ENCODE measurements at places on chromosomes 2 and 18.

DNA sequence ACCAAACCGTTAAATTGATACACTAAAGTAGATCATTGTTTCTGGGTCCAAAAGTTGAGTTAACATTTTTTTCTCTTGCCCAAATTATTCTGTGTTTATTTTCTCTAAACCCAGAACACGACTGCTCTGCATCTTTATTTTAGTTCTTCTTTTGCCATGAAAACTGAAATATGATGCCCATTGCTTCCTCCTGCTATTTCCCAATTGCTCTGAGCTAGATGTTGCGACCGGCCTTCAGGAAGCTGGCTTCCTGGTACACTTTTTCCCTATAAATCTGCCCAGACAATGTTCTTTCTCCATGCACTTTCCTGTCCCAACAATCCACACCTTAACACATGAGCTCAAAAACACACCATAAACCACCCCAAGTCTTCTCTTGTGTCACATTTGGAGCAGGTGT lies 501.4 kb downstream of the FBXO15 start:
- no peak for DNase-seq

GRCh38 chr2:8876628-8877027 lies 39.2 kb upstream of the KIDINS220 start:
- DNase-seq: no peak

- DNase-seq: no peak
Measured at GRCh38 chr2:39772812-39773152, 6.3 kb downstream of the THUMPD2 start.

GRCh38 chr2:5898667-5899066 lies 206.5 kb downstream of the SOX11 start:
- no peak for DNase-seq

DNA sequence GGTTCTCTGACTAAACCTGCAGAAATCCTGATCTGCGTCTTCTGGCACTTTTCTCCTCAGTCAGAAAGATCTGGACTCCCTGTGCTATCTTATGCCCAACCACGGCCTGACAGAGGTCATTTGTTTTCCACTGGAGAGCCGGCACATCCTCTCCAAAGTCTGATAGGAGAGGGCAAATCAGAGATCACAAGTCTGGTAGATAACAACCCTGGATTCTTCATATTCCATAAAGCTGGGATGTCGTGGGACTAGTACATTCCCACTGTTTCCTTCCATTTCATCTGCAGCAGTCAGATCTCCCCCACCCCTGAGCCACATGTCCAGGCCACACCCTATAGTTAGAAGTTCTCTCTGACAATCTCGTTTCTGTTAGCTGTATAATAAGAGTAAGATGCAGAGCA lies 157.0 kb downstream of the MGAT5 start:
- no peak for DNase-seq

DNA sequence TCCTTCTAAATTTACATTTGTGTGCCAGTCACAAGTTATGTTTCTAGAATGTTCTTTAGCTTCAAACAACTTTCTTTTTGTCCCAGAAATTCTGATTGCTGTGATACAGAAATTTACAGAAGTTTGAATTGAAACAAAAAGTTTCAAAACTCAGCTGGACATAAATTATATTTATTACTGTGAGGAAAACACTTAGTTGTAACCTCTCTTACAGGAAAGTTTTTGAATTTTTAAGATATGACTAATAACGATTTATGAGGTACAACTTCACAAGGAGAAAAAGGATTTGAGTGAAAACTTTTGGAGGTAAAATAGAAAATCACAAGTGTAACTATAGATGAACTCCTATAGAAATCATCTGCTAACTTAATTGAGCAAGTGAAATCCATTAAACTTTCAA lies 205.3 kb downstream of the TMEM247 start:
- DNase-seq: no peak

DNA sequence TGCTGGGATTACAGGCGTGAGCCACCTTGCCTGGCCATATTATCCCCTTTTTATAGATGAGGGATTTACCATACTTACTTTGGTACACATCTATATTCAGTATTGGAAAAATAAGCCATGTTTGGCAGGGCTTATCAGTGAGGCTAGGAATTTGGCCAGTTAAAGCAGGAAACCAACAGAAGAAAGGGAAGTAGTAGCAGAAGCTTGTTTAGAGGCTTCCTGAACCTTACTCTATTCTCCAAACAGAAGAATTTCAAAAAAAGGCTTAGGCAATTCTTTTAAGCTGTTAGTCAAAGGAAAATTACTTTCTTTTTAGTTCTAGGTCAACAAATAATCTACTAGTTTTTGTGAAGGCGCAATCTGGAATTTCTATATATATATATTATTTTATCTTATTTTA lies 3.2 kb upstream of the GLS start:
- DNase-seq: no peak

DNA sequence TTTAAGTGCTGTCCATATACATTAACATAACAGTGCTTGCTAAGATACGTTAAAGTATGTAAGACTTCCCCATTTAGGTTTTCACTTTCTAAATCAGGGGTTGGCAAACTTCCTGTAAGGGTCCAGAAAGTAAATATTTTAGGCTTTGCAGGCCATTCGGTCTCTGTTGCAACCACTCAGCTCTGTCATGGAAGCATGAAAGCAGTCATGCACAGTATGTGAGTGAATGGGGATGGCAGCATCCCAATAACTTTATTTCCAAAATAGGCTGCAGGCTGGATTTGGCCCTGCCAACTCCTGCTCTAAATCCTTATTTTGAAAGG lies 128.7 kb downstream of the PLA2R1 start:
- no peak for DNase-seq

DNA sequence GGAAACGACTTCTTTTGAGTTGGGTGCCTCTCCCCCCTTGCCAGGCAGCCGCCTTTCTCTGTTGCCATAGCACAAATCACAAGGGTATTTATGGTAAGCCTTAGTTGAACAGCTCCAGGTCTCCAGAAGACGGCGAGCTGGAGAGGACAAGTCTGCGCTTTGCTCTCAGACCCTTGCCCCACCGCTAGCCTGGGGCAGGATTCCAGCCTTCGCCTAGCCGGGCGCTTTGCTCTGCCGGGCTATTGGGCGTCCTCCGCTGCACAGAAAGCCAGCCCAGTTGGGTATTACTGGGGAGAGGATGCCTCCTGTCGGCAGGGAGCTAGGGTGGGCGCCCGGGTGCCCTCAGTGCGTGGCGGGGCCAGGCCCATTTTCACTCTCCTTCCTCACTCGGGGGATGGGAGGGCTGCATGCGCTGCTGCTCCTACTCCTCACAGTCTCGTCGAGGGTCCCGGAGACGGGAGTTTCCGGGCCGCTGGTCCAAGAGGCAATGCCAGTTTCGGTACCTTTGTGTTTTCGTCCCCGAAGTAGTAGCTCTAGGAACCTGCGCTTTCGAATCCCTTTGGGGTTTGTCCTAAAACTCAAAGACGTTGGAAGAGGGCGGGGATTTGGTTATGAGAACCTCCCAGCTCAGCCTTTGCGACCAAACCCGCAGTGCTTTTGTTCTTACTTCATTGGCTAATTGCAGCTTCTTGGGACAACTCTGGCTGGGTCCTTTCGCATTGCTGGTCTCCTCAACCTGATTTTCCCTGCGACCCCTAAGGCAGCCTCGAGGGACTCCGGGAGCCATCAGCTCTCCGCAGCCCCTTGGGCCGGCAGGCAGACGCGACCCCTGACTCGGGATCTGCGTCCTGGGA lies 3.6 kb upstream of the DLX2 start:
- DNase-seq: no peak

DNA sequence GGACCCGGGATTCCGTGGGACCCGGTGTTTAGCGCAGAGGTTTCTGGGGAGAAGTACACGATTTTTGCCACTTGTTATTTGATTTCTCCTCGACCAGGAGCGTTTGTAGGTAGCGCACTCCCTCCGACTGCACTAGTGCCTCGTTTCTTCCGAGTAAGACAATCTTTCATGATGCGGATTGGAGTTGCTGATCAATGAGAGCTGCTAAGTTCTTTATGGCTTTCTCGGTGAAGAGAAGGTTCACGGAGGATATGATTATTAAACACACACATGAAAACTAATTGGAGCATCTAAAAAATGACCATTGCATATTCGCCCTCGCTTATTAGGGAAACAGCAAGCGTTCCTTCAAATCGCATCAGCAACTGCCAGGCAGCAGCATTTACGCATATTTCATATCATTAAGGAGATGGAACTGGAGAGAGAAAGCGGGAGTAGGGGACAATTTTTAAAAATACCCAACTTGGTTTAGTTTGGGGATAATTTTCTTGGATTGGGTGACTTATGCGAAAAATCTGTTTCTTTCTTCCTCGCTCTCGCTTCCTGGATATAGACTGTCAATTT lies 616 bp downstream of the EML6 start:
- no peak for DNase-seq

DNA sequence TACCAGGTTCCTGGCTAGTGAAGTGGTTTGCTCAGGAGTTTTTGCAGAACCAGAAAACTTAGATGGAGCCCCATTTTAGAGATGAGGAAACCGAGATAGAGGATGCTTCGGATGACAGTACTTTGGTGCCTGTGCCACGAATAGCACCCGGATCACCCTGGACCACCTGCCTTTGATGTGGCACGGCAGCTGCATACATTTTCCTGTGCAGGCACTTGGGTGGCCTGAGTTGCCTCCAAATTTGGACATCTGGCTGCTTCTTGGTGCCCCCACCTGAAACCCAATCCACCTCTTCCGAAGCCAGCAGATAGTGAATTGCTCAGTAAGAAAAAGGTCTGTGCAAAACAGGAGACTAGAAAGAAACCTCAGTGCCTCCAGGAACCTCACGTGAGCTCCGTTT lies 140.6 kb upstream of the ID2 start:
- no peak for DNase-seq

DNA sequence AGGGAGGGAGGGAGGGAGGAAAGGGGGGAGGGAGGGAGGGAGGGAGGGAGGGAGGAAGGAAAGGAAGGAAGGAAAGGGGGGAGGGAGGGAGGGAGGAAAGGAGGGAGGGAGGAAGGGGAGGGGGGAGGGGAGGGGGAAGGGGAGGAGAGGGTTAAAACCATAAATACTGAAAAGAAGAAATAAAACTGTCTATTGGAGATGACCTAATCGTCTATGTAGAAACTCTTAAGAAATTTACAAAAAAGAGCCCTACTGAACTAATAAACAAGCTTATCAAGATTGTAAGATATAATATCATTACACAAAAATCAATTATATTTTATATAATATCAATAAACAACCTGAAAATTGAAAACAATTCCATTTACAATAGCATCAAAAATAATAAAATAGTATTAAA lies 32.3 kb upstream of the CTDP1 start:
- DNase-seq: no peak

- DNase-seq: no peak
Measured at GRCh38 chr2:34848691-34849090, 1249.6 kb upstream of the FAM98A start.

GRCh38 chr18:1906421-1906820 lies 664.9 kb downstream of the METTL4 start:
- no peak for DNase-seq

GRCh38 chr2:177548636-177549035 lies 156.1 kb downstream of the AGPS start:
- no peak for DNase-seq

- DNase-seq: no peak
Measured at GRCh38 chr18:61992285-61992684, 99.5 kb upstream of the RNF152 start.

- no peak for DNase-seq
Measured at GRCh38 chr2:99555404-99555803, 65.6 kb upstream of the REV1 start.

DNA sequence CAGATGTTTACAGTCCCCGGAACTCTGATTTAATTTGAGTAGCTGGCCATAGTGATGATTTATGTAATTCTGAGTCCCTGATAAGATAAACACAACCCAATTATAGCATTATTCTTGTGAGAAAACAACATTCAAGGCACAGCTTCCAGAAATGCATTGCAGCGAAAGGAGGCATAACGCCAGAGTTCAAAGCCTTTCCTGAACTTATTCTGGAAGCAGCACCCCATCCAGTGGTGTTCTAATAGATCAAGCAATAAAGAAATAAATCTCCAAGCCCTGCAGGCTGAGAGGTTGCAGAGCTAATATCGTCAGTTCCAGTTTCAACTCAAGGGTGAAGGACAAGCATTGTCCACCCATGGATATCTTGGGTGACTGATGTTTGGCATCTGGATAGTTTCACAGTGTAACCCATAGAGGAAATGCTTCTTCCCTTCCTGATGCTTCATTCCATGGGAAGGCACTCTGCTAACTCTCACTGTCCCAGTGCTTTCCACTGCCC lies 18.8 kb downstream of the CDH2 start:
- no peak for DNase-seq

DNA sequence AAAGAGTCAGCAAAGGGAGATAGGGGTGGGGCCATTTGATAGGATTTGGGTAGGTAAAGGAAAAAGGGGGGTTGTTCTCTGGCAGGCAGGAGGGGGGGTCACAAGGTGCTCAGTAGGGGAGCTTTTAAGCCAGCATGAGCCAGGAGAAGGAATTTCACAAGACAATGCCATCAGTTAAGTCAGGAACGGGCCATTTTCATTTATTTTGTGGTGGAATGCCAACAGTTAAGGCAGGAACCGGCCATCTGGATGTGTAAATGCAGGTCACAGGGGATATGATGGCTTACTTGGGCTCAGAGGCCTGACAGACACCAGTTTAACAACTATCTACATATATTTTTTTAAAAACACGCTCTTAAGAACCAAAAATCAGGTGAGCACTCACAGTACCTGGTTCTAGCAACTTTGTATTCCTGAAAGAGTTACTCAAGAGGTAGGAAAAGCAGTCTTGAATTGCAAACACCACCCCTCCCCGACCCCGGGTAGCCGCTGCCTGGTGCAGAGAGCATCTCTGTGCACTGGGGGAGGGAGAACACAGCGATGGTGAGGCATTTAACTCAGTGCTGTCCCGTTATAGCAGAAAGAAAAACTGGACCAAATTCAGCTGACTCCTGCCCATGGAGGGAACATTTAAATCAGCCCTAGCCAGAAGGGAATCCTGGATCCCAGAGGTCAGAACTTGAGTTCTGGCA lies 414.5 kb upstream of the KLHL29 start:
- no peak for DNase-seq

- DNase-seq: no peak
Measured at GRCh38 chr2:217066510-217067270, 206.8 kb upstream of the TNP1 start.

DNA sequence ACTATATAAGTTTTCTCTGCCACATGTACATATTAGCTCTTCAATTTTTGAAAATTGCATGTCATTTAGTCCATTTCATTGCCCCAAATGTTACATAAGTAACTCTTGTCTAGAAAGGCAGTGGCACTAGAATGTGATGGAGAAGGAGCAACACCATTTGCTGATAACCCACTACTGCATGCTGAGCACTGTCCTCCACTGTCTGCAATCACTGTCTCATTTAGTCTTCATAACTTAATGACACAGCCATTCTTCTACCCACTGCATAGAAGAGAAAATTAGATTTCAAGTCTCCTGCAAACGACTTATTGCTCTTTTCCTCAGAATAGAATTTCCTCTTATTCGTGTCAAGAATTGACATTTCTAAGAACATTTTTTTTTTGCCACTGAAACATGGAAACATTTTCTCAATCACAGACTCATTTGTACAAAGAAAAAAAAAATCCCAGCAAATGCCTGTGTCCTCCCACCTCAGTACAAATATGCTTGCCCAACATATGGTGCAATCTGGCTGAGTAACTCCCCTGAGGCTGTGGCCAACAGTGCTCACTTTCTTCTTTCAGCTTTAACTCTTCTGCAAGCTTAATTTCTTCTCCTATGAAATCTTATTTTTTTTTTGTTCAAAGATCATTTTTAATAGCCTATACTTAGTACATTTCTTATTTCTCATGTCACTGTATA lies 768.6 kb upstream of the HS6ST1 start:
- no peak for DNase-seq

- no peak for DNase-seq
Measured at GRCh38 chr18:48878471-48878870, 72.3 kb downstream of the SMAD7 start.

All from stimulated activated CD4-positive, alpha-beta T cell treated with anti-CD3 and anti-CD28 coated beads, Interleukin-12 subunit alpha, Interleukin-12 subunit beta, amount 100 ng/mL, for 4 hours (primary cell).